Fibroblast of the aortic adventitia (primary cell): ENCODE measurements at places on chromosomes 2 and 18. TPM values are rescaled to one million over a fixed set of nuclear protein-coding genes. Genes with fewer than 3 reads are reported as not detected.

GRCh38 chr18:1053331-1054315 is 149.0 kb downstream of the ADCYAP1 start:
- no peak for DNase-seq

Gene SH3BP4
- total RNA-seq: 32.2 and 49.7 TPM in 2 replicates

Gene LGALSL
- total RNA-seq: 5.0 and 11.0 TPM in 2 replicates

- peak; percentile 25 for DNase-seq
Measured at GRCh38 chr2:79511320-79511951, 1.4 kb upstream of the CTNNA2 start.

DNA sequence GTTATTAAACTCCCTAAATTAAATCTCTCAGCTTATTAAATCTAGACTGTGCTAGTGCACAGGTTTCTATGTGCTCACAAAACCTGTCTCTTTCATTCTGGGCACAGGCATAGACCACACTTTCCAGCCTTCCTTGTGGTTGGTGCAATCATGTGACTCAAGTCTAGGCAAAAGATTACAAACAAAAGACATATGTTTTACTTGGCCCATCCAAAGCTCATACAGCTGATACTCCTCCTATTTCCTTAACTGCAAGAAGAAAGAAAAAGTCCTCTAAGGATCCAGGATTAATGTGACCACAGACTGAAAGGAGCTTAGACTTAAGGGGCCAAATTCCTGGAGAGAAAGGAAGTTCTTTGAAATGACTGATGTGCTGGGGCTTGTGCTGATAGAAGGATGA is 731.3 kb upstream of the RAB6C start:
- DNase-seq: no peak

GRCh38 chr2:165587335-165587938 is 117.9 kb downstream of the CSRNP3 start:
- DNase-seq: no peak

Gene MATN3
- 0.82 and 1.1 TPM in 2 replicates for total RNA-seq

GRCh38 chr2:6352247-6352646 is 513.5 kb downstream of the CMPK2 start:
- DNase-seq: no peak

DNA sequence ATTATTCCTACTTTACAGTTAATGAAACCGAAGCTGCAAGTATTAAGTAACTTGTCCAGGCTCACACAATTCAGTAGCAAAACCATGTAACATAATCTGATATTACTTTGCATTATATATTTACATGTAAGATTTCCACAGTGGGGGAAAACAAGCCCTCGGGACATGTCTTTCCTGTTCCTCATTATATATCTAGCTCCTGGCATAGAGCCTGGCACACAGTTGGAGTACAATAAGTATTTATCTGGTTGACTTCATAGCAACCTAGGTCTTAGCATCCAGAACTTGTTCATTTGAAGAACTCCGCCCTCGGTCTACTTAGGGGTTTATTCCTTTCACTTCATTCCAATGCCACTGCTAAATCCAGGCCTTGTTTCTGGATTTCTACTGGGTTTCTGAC is 1.6 kb upstream of the RBM45 start:
- DNase-seq: no peak

DNA sequence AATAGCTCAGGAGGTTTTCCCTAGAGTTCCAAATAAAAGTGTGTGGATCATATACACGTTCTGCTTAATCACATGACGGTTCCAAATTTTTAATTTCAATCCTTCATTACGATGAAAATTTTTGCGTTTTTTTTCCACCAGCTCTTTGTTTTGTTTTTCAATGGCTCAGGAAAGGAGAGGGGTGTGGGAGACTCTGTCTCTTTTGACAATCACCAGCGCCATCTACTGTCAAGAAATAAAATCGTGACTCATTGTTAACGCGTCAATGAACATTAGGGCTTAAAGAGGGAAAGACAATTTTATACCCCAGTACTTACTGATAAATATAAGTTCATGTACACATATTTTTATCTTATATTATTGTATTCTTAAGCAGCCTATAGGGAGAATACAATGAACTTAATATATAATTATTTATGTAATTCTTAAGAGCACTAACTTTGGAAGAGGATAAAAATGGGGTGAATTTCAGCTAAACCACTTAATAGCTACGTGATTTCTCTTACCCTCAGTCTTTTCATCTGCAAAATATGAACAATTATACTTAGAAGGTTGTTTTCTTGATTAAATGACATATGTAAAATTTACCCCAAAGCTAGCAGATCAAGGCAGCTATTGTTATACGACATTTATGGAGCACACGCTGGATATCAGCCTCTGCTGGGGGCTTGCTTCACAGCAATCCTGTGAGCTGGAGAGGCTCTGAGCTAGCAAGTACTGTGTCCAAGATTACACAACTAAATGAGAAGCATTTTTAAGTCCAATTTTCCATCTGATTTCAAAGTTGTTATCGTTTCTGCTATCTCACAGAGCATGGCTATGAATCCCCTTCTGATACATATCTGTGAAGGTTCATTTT is 47.4 kb upstream of the RMDN2 start:
- peak; percentile 77 for DNase-seq

DNA sequence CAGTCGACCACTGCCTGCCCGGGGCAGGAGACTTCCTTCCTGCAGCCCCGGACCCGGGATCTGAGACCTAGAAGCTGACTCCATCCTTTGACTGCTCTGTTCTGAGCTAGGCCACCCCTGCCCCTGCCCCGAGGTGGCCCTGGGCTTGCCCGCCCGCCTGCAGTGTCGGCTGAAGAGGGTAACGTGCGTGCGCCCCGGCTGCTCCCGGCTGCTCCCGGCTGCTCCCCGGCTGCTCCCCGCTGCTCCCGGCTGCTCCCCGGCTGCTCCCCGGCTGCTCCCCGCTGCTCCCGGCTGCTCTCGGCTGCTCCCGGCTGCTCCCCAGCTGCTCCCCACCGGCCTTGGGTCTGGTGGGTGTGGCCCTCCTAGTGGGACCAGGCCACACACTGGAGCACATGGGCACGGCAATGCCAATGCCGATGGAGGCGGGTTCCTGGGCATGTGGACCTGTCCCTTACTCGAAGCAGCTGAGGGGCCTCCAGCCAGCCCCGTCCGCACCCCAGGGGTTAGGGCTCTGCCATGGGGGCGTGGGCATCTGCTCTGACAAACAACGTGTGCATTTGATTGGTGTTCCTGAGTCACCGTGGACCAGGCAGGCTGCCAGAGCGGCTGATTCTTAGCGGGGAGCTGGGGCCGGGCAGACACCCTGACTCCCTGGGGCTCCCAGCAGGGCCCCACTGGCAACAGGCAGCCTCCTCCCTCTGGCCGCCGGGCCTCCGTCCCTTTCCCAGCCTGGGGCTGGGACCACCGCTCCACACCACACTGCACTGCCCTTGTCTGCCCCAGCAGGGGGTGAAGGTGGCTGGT is 2.0 kb upstream of the GAL3ST2 start:
- peak; percentile 66 for DNase-seq

- DNase-seq: peak; percentile 12
Measured at GRCh38 chr2:32810909-32811495, 135.8 kb upstream of the LTBP1 start.

- DNase-seq: no peak
Measured at GRCh38 chr2:44894058-44894457, 47.4 kb upstream of the SIX3 start.

- no peak for DNase-seq
Measured at GRCh38 chr2:205806143-205806905, 124.0 kb downstream of the NRP2 start.

GRCh38 chr2:104701411-104701911 is 152.5 kb upstream of the POU3F3 start:
- DNase-seq: no peak

DNA sequence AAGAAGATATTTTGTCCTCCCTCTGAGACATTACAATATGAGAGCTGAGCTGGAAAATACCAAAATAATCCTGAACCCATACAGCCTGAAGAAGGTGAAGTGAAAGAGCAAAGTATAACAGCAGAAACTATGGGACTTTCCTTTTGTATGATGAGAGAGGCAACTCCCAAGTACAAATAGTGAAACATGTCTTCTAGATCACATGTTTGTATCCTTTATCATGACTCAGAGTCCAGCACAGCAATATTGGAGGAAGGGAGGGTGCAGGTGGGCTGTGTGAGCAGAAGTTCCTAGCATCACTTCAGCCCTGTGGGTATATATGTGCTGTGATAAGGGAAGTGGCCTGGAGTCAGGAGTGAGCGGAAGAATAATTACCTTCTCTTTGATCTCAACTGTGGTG is 265.6 kb upstream of the NRXN1 start:
- DNase-seq: no peak

Gene LYG2
- not detected in 2 replicates for total RNA-seq

GRCh38 chr2:406876-407275 is 119.0 kb upstream of the ALKAL2 start:
- no peak for DNase-seq

GRCh38 chr18:60146220-60146960 is 226.2 kb downstream of the MC4R start:
- peak; percentile 7 for DNase-seq

- no peak for DNase-seq
Measured at GRCh38 chr2:235860871-235861270, 307.3 kb downstream of the GBX2 start.

- no peak for DNase-seq
Measured at GRCh38 chr18:44423814-44424644, 256.7 kb upstream of the SETBP1 start.

DNA sequence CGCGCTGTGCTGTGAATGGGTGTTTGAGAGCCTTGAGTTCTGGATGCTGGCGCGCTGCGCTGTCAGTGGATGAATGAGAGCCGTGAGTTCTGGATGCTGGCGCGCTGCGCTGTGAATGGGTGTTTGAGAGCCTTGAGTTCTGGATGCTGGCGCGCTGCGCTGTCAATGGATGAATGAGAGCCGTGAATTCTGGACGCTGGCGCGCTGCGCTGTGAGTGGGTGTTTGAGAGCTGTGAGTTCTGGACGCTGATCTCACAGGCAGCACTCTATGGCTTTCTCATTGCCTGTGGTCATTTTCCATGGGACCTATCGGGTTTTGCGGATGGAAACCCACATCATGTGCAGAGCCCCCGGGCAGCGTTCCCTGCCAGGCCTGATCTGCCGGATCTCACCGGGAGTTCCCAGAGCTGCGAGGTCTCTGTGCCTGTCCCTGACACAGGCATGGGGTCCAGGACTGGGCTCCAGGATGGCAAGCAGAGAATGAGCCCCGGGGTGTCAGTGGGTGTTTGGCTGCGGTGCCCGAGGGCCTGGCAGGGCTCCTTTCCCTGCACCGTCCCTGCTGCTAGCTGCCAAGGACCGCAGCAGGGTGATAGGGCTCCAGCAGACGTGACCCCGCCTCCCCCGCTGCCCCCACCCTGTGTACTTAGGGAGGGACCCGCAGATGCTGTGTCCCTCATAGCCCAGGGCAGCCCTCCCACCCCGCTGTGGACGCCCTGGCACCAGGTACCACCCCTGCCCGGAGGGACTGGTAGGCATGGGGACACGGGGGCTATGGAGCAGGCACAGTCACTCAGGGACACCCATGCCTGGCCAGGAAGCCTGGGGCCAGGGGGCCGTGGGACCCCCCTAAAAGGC is 9.7 kb downstream of the PDCD1 start:
- DNase-seq: no peak

- no peak for DNase-seq
Measured at GRCh38 chr2:23493846-23494245, 108.9 kb downstream of the KLHL29 start.

- DNase-seq: no peak
Measured at GRCh38 chr2:28035163-28035690, 144.7 kb downstream of the BABAM2 start.

Gene ITGA4
- total RNA-seq: 8.9 and 27.6 TPM in 2 replicates

DNA sequence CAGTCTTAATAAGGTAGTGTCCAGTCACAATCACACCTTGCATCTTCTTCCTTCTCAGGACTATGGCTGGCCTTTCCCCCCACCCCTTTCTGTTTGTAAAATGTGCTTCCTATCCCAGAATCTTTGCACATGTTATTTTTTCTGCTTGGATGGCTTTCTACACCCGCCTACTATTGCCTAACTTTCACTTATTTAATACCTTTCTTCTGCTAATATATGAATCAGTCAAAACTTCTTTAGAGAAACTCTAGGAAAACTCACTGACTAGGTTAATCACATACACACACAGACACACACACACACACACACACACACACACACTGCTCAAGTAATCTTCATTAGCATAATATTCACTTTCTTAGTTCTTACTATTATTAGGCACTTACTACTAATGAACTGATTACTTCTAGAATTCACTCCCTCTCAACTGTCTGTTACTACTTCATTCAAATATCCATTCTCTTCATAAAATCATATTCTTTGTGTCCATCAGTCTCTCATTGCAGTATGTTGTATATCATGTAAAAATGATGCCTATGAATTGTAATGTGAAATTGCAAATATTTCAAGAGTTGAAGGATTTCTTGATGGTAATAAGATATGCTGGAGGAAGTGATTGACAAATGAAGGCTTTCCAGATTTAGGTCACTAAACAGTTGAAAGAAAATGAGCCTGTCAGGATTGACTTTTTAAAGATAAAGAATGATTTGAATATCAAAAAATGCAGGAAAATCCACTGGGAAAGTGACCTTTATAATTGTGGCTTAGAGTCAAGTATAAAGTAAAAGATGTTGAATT is 51.2 kb downstream of the CLIP4 start:
- DNase-seq: peak; percentile 27

GRCh38 chr2:186641807-186642321 is 52.0 kb upstream of the FAM171B start:
- peak; percentile 88 for DNase-seq

DNA sequence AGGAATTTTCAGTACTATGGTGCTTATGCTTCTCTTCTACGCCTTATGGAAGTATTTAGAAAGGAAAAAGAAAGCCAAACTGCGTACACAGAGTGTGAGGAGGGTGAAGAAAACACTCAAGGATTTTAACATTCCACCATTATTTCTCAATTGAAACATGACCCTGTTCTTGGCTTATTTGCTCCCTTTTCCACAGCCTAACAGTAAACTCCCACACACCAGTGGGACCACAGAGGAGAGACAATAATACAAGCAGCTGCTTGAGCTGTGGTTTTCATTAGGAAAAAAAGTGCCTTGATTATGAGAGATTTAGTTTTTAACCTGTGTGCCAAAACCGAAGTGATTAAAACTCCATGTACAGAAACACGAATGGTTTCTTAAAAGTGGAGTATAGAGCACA is 134.3 kb downstream of the MEP1B start:
- peak; percentile 76 for DNase-seq

DNA sequence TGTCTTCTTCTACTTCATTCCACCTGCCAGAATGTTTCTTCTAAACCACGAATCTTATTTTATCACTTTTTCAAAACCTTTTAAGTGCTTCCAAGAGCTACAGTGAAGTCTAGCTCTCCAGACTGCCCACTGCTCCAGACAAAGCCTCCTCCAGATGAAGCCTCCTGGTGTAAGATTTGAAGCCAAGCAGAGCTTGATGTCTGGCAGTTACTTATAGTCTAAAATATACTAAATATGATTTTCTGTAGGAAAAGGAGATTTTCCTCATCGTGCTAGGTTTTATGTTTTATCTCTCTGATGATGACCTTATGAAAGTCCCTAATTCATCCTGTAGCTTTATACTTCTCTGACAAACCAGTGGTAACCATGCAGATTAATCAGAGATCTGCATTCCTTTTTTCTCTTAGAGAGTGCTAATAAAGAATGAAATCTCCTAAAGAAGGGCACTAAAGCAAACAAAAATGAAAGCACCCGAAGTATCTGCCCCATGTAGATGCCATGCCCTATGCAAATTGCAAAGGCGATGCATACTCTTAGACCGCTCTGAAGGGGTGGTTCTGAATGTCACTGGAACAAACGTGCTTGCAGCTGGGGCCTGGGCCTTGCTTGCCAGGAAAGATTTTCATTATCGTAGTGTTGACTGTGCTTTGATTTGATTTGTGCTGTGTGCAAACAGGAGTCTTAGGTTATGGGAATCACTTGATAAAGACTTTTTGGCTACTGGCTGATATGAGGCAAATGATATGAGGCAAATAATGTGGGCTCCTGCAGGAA is 314.2 kb downstream of the PID1 start:
- DNase-seq: no peak

Gene GALNT13
- 0.45 and 5.1 TPM in 2 replicates for total RNA-seq

- DNase-seq: no peak
Measured at GRCh38 chr2:111673526-111673925, 210.5 kb downstream of the ANAPC1 start.
